ENCODE measurements at places on chromosomes 5 and 9.

DNA sequence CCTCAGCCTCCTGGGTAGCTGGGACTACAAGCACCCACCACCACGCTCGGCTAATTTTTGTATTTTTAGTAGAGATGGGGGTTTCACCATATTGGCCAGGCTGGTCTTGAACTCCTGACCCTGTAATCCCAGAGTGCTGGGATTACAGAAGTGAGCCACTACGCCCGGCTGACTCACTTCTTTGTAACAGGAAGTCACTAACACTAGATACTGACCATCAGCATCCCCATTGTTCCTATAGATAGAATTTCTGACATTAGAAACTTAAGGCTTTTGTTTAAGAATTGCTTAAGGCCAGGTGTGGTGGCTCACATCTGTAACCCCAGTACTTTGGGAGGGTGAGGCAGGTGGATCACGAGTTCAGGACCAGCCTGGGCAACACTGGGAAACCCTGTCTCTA is 42.2 kb downstream of the LEAP2 start:
- DNase-seq, result no peak

GRCh38 chr5:180140079-180140554 is 68.6 kb upstream of the RNF130 start:
- DNase-seq, result no peak

- DNase-seq, result no peak
Observed at GRCh38 chr9:134491856-134492255, 149.7 kb upstream of the COL5A1 start.

DNA sequence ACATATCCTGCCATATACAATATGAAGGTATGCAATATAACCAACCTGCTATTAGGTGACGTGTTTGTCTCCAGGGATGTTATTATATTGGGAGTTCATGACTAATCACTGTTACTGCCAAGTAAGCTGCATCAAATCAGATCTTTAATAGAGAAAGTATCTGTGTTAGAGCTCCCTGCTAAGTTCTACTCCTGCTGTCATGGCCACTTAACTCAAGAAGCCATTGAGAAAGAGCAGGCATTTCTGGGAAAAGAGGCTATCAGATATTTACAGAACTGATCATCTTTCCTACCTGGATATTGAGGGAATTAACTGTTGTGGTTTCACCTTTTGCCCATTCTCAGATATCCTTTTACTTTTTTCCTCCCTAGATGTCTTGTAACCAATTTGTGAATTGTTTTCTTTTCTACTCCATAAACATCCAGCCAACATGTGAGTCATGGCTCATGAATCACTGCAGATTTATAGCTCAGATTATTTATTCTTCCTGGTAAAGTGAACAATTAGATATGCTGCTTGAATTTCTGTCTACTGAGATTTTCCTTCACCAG is 634.8 kb upstream of the FAM174A start:
- DNase-seq, result no peak

DNA sequence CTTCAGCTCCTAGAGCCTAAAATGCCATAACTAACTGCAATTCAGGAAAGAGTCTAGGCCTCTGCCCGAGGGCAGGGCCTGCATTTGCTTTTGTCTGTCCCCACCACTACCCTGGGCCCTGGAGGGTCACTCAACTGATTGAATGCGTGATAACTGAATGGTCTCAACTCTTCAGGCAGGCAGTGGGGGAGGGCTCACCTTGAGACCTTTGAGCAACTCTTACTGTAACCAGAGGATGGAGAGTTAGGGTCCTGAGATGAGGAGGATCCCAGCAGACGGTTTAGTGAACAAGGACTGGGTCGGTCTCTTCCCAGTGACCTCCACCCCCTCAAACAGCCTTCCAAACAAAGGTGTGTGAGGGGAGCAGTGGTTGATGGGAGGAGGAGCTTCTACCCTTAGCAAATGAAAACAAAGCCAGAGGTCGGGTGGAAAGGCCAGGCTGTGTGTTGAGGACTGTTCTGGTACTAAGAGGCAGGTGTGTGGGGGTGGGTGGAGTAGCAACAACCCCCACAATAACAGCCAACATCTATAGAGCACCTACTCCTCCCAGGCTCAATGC is 59.4 kb downstream of the CXXC5 start:
- no peak for DNase-seq

DNA sequence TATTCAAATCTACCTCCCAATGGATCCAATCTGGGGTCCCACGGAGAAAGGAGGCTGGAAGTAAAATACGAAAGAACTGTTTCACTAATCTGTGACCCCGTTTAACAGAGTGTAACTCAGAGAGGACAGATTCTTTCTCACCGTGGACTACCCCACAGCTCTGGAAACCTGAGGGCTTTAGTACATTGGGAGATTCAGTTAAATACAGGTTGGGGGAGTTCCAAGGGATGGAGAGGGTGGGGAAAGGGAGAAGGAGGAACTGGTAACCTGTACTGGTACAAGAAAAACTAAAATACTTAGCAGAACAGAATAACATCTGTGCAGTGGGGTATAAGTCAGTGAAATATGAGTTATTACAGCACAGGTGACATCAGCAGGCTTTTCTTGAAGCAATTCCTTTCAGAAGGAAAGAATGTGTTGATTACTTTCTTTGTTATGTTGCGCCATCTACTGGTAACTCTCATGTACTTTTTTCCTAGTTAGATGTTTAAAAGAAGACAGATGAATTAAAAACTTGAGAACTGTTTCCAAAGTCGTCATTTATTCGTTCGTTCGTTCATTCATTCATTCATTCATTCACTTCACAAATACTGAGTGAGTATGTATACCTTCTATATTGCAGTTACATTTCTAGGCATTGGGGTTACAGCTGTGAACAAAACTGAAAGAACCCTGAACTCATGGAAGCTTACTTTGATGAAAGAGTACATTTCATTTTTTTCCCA is 30.0 kb upstream of the STOM start:
- DNase-seq, result no peak

- no peak for DNase-seq
Observed at GRCh38 chr5:163880302-163880701, 374.9 kb downstream of the MAT2B start.

GRCh38 chr5:146427619-146427997 is 19.5 kb upstream of the TCERG1 start:
- no peak for DNase-seq

DNA sequence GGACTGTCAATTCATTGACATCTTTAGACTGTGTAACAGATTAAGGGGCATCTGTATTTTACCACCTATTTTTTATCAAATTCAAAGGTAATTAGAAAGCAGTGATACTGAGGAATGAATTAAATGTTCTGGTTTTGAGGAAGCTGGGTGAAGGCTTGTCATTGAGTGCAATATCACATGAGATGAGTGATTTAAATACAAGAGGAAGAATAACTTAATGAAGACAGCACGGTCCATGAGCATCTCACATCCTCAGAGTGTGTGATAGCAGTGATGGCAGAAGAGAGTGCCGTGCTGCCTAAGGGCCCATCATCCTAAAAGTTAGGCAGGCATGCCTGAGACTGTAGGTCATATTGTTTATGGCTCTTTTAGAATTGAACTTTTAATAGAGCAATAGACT is 263.3 kb downstream of the MAST4 start:
- DNase-seq, result no peak

- no peak for DNase-seq
Observed at GRCh38 chr9:32384002-32384363, 460 bp upstream of the ACO1 start.

DNA sequence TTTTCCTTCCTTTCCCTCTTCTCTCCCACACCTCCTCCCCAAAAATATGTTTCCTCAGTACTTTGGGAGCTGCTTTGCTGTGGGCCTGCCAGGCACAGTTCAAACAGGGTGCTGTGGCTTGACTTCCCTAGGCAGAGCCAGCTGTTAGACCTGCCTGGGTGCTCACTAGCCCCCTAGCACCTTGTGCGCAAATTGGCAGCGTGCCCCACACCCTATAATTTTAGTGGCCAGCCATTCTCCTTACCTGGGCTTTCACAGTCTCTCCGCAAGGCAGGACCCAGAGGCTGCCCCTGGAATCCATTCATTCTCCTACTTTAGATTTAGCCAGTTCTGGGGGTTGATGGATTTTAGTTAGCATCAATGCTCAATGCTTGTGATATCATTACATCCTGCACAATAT is 72.3 kb downstream of the ANGPTL2 start:
- DNase-seq, result no peak

DNA sequence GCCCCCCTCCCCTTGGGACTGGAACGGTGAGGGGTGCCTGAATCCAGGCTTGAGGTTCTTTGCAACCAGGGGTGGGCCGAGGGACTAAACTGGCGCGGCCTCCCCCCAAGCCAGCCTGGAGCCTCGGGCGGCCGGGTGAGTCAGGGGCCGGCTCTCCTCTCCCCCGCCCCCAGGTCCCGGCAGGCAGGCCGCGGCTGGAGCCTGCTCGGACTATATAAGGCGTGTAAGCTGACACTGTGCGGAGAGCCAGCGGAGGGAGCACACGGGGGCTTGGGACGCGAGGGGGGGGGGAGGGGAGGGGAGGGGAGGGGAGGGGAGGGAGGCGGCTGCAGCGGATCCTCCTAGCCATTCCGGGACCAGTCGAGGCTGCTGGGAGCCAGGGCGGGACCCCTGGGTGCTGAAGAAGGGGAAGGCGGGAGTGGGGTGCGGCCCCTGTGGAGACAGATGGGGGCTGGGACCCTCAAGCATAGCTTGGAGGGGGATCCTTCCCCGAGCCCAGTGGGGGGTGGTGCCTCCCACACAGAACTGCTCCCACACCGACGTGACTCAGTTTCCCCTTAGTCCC is 595 bp downstream of the PDLIM7 start:
- no peak for DNase-seq

GRCh38 chr5:128331261-128331660 is 206.8 kb downstream of the FBN2 start:
- no peak for DNase-seq

DNA sequence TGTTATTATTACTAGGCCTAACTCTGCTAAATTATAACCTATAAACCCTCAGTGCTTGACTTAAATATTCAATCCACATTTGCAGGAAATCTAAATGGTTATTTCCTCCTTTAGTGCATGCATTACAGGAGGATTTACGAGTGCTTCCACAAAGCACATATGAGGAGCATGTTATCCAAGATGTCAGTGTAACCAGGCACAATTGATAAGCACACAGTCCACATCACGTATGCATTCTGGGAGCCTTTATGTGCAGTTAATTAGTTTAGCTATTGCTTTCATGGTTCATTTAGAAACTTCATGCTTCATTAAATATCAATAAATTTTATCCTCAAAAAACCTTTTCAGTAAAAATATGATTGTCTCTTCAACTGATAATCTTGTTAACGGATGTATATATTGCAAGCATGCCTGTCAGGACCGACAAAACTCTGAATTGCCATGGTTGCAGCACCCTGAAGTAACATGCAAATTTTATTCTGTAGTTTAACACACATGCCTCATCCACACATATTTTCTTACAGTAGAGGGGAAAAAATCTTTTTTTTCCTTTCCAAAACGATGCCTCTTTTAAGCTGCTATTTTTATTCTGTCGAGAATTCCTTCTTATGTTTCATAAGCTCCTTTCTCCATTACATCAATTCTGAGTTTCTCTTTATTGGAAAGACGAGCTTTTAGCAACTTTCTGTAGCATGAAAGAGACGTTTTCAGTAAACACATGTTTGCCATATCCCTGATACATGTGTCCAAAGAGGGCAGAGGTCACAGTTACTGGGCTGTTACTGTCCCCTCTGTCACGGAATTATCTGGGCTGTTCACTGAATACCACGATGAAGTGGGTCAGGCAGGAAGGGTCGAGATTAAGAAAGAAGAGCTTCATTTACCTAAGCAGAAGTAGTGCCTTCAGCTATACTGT is 142.0 kb downstream of the GLIS3 start:
- DNase-seq, result no peak

DNA sequence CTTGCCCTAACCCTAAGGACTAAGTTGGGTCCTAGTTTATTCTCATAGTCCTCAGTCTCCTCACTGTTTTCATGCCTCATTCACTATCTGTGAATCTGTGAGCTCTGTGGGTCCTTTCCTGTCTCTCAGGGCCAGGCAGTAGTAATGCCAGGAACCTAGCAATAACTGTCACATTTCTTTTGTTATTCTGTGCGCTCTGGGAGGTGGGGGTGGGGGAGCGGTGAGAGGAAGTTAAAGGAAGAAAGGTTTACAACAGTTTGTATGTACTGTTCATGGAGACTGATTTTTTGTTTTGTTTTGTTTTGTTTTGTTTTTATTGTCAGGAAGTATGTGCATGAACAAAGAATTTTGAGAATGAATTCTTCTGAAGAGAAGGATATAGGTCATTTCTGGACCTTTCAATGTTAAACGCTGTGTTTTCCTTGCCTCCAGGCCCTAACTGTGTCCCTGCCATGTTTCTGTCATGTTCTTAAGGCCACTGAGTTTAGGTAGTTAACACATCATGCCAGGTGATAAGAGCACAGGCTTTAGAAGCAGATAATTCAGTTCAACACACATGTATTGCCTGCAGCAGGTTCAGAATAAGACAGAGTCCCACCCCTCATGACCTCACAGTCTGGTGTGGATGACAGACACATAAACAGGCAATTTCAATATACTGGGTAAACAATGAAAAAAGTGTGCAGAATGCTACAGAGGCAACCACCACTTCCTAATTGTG is 13.3 kb upstream of the FEM1C start:
- DNase-seq, result no peak

- no peak for DNase-seq
Observed at GRCh38 chr5:161403996-161404395, 142.5 kb downstream of the GABRB2 start.

- DNase-seq, result no peak
Observed at GRCh38 chr9:19995619-19996018, 206.8 kb upstream of the SLC24A2 start.

GRCh38 chr9:752681-753200 is 88.8 kb upstream of the DMRT1 start:
- DNase-seq, result no peak

GRCh38 chr5:1479581-1480188 is 34.4 kb upstream of the SLC6A3 start:
- DNase-seq, result no peak

GRCh38 chr5:120690621-120691407 is 226.7 kb downstream of the PRR16 start:
- no peak for DNase-seq

DNA sequence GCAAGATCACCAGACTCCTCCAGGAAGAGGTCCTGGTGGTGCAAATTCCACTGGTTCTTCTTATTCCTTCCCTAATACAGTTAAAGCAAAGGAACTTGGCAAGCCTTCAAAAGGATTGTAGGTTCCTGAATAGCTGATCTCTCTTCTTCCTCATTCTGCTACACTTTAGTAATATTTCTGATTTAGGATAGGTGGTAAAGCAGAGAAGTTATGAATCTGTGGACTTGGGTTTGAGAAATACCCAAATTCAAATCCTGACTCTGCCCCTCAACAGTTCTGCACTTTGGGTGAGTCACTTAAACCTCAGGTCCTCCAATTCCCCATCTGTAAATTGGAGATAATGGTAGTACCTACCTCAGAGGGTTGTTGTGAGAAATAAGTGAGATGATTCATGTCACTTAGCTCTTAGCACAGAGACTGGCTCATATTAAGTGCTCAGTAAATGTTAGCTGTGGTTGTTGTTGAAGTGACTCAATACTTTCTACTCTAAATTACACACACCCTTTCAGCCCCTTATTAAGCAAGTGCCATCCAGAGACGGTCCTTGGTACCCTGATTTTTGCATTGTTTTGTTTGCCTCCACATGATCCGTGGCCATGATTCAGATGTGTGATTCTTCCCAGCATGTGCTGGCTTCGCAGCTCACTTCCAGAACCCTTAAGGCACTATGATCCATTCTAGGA is 5.2 kb downstream of the SH3RF2 start:
- no peak for DNase-seq

GRCh38 chr9:12922224-12922866 is 147.5 kb downstream of the LURAP1L start:
- no peak for DNase-seq
